ENCODE measurements at places on chromosomes 1 and 21.

DNA sequence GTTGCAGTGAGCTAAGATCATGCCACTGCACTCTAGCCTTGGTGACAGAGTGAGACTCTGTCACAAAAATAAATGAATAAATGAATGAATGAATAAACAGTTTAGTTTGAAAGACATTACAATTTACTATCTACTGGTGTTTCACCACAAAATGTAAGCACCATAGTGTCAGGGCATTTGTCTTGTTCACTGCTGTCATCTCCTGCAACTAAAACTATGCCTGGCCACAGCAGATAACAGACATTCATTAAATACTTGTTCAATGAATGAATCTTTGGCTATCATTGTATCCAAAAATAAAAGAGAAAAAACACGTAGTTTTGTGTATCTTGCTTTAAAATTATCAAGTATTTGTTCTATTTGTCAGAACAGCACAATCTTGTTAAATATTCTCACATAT, 32.5 kb downstream of the SASS6 start:
- no peak for DNase-seq

- no peak for DNase-seq
These were observed 105.5 kb downstream of the NUF2 start for GRCh38 chr1:163427279-163427678.

GRCh38 chr1:33454646-33455282, 17.7 kb upstream of the ZSCAN20 start:
- DNase-seq, result no peak

DNA sequence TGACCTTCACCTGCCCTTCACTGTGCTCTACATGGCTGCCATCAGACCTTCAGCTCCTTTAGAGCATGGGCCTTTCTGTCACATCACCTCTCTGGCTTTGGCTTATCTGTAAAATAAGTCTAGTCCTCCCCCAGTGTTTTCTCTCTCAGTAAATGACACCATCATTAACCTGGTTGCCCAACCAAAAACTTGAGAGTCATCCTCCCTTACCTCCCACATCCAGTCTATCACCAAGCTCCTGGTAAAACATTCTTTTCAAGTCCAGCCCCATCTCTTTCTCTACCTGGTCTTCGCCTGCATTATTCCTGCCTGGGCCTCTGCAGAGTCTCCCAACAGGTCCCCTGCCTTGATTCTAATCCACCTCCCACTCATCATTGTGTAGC, 13.1 kb downstream of the SLC26A9 start:
- DNase-seq, result no peak

- no peak for DNase-seq
These were observed 11.2 kb upstream of the IVNS1ABP start for GRCh38 chr1:185328255-185328654.

GRCh38 chr1:55062801-55063576, 23.6 kb downstream of the PCSK9 start:
- DNase-seq, result no peak
